Mesothelial cell of epicardium (in vitro differentiated cells): ENCODE measurements at places on chromosomes 13 and 19. TPM values are rescaled to one million over a fixed set of nuclear protein-coding genes. Genes with fewer than 3 reads are reported as not detected.

DNA sequence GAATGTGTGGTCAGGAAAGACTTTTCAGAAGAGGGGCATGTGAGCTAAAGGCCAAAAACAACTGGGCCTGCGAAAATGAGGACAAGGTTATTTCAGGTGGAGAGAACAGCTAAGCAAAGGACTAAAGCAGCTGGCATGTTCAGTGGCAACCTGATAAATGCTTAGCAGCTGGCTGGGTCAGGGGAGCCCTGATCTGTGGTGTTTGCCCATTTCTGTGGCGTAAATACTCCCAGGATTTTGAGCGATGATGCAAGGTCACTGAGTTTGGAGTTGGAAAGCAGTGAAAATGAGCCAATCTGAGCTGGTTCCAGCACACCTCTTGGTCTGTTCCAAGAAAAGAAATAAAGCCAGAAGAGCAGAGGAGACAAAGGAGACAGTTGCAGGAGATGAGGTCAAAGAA is 704.3 kb downstream of the UQCRFS1 start:
- H3K4me1 ChIP-seq = no peaks in the 10 kb centered on the region
- no peak for DNase-seq
- no peak overlapping the region for H3K4me3 ChIP-seq

The PLIN4 gene
- total RNA-seq = 0.25 to 0.29 TPM (median 0.29 TPM) in 3 replicates

The FAM216B gene
- total RNA-seq = not detected in 3 replicates

DNA sequence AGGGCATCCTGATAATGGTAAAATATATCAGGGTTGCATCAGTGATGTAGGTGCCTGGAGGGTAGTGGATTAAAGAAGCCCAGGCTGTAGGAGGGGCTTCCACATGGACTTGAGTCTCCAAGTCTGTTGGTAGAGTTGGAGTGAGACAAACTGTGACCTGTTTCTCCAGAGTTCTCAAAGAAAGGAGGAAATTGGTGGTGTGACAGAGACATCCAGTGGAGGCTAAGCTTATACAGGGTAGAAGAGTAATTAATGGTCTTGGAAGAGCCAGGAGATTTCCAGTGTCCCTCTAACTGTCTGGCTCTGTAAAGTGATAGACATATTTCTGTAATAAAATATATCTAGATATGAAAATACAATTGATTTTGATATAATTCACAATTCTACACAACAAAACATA is 61.1 kb downstream of the GPC5 start:
- no peak overlapping the region for H3K4me3 ChIP-seq
- DNase-seq = no peak
- H3K27me3 ChIP-seq = peaks cover 16% of the 10 kb centered on the region
- no peak overlapping the region for H3K27ac ChIP-seq

GRCh38 chr19:36054733-36055686 is at the start of gene WDR62:
TSS of gene WDR62 (plus strand) at chr19:36054897. CDS start at chr19:36054972, 75 bp downstream.
- peak; percentile 98 for DNase-seq
- peaks cover 2% of the 10 kb centered on the region for H3K36me3 ChIP-seq
- H3K4me3 ChIP-seq = peak within 1 kb of the TSS; percentile 95

- H3K4me3 ChIP-seq = no peak overlapping the region
- H3K27ac ChIP-seq = no peak overlapping the region
- H3K4me1 ChIP-seq = peaks cover 30% of the 10 kb centered on the region
- peaks cover 14% of the 10 kb centered on the region for H3K36me3 ChIP-seq
These were observed 702.9 kb upstream of the PCDH9 start for GRCh38 chr13:67932991-67933390.

GRCh38 chr13:28012896-28013295 is 24.4 kb upstream of the URAD start:
- DNase-seq = no peak
- peaks cover 2% of the 10 kb centered on the region for H3K4me1 ChIP-seq
- H3K4me3 ChIP-seq = no peak overlapping the region
- no peak overlapping the region for H3K27ac ChIP-seq

DNA sequence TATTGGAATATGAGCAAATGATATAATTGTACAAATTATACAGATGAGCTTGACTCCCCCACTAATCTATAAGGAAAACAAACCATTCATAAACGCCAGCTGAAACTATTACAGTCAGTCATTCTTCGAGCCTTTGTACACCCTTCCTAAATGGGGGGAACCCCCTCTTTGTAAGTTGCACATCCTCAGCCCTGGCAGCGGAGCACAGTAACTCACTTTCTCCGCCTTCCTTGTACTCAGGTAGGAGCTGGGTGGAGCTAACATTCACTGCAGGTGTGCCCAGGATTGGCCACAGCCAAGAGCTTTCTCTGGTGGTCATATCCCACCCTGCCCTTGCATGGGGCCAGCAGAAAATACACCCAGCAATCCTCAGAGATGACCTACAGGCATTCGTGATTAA is 28.6 kb downstream of the PIN1 start:
- H3K4me1 ChIP-seq = no peaks in the 10 kb centered on the region
- H3K27ac ChIP-seq = no peak overlapping the region
- no peak for DNase-seq
- H3K36me3 ChIP-seq = peaks cover 7% of the 10 kb centered on the region
- no peak overlapping the region for H3K4me3 ChIP-seq

GRCh38 chr13:111129465-111130115 is 14.5 kb downstream of the ARHGEF7 start:
- H3K36me3 ChIP-seq = no peaks in the 10 kb centered on the region
- H3K4me1 ChIP-seq = peaks cover 25% of the 10 kb centered on the region
- H3K27ac ChIP-seq = no peak overlapping the region
- no peak for DNase-seq

GRCh38 chr13:78265098-78265497 is 338.3 kb downstream of the POU4F1 start:
- H3K4me1 ChIP-seq = no peaks in the 10 kb centered on the region
- no peak overlapping the region for H3K4me3 ChIP-seq
- no peak overlapping the region for H3K27ac ChIP-seq
- H3K27me3 ChIP-seq = no peaks in the 10 kb centered on the region
- no peak for DNase-seq

GRCh38 chr13:48401480-48401879 is 11.4 kb downstream of the LPAR6 start:
- no peak for DNase-seq
- peaks cover 82% of the 10 kb centered on the region for H3K4me1 ChIP-seq
- H3K27ac ChIP-seq = peak overlapping the region; percentile 95
- no peaks in the 10 kb centered on the region for H3K27me3 ChIP-seq

The KLF1 gene
- 0.13 TPM in 1 of 3 replicates, not detected in the others for total RNA-seq

- H3K27me3 ChIP-seq = peaks cover 66% of the 10 kb centered on the region
- no peak overlapping the region for H3K4me3 ChIP-seq
- DNase-seq = no peak
These were observed 6.6 kb downstream of the EPS8L1 start for GRCh38 chr19:55082020-55082851.

The KIR3DL1 gene
- not detected in 3 replicates for total RNA-seq

The WTIP gene
- total RNA-seq = 42.3 to 45.9 TPM (median 42.5 TPM) in 3 replicates

DNA sequence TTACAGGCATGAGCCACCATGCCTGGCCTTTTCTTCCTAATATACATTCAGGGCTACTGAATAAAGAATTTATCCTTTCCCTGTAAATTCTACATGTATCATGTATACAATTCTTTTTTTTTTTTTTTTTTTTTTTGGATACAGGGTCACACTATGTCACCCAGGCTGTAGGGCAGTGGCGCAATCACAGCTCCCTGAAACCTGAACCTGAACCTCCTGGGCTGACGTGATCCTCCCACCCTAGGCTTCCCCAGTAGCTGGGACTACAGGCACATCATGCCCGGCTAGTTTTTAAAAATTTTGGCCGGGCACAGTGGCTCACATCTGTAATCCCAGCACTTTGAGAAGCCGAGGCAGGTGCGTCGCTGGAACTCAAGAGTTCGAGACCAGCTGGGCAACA is 6.5 kb upstream of the SLC44A2 start:
- H3K36me3 ChIP-seq = peaks cover 6% of the 10 kb centered on the region
- DNase-seq = no peak
- no peak overlapping the region for H3K4me3 ChIP-seq

The PNMA8B gene
- total RNA-seq = 3.0 to 3.2 TPM (median 3.1 TPM) in 3 replicates

- H3K4me1 ChIP-seq = peaks cover 4% of the 10 kb centered on the region
- DNase-seq = no peak
- no peak overlapping the region for H3K4me3 ChIP-seq
- no peaks in the 10 kb centered on the region for H3K36me3 ChIP-seq
These were observed 1.3 kb upstream of the C1QTNF9 start for GRCh38 chr13:24308068-24308445.

The ZNF649 gene
- total RNA-seq = 28.4 to 31.8 TPM (median 30.7 TPM) in 3 replicates

The WDR87 gene
- 0.16 TPM in 1 of 3 replicates, not detected in the others for total RNA-seq

GRCh38 chr19:51815043-51815442 is 20.1 kb downstream of the FPR3 start:
- no peak for DNase-seq
- H3K4me3 ChIP-seq = no peak overlapping the region
- no peaks in the 10 kb centered on the region for H3K4me1 ChIP-seq

- H3K27me3 ChIP-seq = no peaks in the 10 kb centered on the region
- no peak for DNase-seq
- no peak overlapping the region for H3K4me3 ChIP-seq
- H3K36me3 ChIP-seq = peaks cover 95% of the 10 kb centered on the region
These were observed 20.6 kb downstream of the ZNF558 start for GRCh38 chr19:8811315-8812172.

GRCh38 chr13:96000069-96000468 is 53.1 kb downstream of the UGGT2 start:
- H3K27me3 ChIP-seq = no peaks in the 10 kb centered on the region
- no peak for DNase-seq

- DNase-seq = no peak
- no peak overlapping the region for H3K4me3 ChIP-seq
- H3K4me1 ChIP-seq = peaks cover 3% of the 10 kb centered on the region
- no peaks in the 10 kb centered on the region for H3K27me3 ChIP-seq
These were observed 1080.6 kb downstream of the PCDH17 start for GRCh38 chr13:58712191-58712590.

The SGTA gene
- total RNA-seq = 58.2 to 64.0 TPM (median 61.3 TPM) in 3 replicates

DNA sequence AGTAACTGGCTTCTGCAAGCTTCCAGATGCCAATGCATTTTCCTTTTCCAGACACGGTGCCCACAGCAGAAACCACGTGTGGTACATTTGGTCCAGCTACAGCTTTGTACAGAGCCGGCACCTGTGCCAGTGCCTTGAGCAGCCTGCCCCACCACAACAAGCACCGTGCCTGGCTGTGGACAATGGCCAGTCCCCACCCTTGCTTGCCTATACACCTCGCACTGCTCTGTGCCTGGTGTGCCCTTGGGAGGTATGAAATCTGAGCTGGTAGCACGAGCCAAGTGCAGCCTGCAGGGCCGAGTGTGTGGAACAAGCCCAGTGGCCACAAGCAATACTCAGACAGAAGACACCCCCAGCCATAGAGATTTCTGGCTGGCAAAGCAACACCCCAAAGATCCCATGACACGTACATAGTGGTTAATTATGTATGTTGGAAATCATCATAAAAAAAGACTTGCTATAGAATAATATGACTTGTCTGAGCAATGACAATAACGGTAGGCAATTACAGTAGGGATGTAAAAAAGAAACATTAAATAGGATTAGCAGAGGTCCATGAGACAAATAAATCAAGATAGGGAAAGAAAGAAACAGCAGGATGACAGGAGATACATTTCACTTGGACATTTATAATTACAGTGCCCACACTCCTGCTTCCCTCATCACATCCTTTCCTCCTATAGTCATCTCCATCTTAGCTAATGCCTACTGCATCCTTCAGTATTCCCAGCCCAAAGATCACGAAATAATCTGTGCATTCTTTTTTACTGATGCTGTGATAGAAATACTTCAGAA is 1399.5 kb downstream of the PCDH9 start:
- H3K36me3 ChIP-seq = no peaks in the 10 kb centered on the region
- no peak overlapping the region for H3K27ac ChIP-seq
- no peaks in the 10 kb centered on the region for H3K27me3 ChIP-seq

- no peaks in the 10 kb centered on the region for H3K36me3 ChIP-seq
- H3K4me1 ChIP-seq = peaks cover 6% of the 10 kb centered on the region
- H3K27ac ChIP-seq = no peak overlapping the region
- no peak for DNase-seq
These were observed 15.0 kb upstream of the ALOX5AP start for GRCh38 chr13:30720172-30720869.

The NR2C2AP gene
- 9.4 to 11.8 TPM (median 10.1 TPM) in 3 replicates for total RNA-seq

DNA sequence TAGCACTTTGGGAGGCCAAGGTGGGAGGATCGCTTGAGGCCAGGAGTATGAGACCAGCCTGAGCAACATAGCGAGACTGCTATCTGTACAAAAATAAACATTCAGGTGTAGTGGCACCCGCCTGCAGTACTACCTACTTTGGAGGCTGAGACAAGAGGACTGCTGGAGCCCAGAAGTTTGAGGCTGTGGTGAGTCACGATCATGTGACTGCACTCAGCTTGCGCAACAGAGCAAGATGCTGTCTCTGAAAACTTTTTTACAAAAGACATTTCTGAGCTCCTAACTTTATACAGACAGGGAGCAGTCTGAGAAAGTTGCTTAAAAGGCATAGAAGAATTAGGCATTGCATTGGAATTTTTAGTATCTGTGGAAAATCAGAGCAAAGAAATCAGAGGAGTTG is 10.4 kb upstream of the TBC1D4 start:
- no peak overlapping the region for H3K4me3 ChIP-seq
- no peak overlapping the region for H3K27ac ChIP-seq
- H3K4me1 ChIP-seq = no peaks in the 10 kb centered on the region

GRCh38 chr19:51108805-51109146 is 567 bp upstream of the CTU1 start:
- peaks cover 6% of the 10 kb centered on the region for H3K27me3 ChIP-seq
- H3K4me3 ChIP-seq = peak overlapping the region; percentile 89
- peaks cover 4% of the 10 kb centered on the region for H3K36me3 ChIP-seq
- peaks cover 15% of the 10 kb centered on the region for H3K4me1 ChIP-seq
- H3K27ac ChIP-seq = peak overlapping the region; percentile 94

DNA sequence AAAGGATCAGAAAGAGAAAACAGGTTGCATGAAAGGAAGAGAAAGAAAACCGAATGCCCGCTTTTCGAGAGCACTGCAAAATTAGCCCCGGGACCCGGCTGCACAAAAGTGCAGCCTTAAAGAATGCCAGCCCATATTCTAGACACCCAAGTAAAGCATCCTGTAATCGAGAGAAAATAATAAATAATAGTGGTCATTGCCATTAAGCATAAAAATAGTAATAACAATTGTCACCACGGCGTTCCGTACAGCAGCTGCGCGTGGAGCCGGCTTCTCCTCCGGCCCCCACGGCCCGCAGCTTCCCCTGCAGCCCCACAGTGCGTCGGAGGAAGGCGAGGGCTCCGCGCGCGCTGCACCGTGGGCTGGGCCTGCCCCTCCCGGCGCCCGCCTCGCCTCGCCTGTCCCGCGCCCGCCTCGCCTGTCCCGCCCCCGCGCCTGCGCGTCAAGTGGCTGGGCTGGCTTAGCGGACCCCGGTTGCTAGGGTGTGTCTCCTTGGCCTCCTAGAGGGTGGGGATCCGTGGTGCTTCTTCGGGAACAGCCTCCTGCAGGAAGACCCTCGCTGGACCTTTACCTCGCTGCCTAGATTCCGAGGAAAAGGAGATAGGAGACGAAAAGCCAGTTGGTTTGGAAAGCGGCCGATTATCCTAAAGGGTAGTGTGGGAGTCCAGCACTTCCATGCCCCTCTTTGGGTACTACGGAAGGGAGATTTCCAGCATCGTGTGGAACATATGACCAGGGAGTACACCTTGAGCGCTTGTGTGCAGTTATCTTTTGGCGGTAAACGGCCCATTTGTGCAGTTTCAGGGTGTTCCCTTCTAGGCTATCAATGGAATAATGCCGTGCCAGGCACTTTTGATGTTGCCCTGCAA is at the start of gene LRRC63:
TSS of gene LRRC63 (plus strand) at position 446 of the 869 bp plus-strand sequence. CDS start 1,107 bp downstream, outside the sequence.
- peak; percentile 68 for DNase-seq
- H3K36me3 ChIP-seq = peaks cover 5% of the 10 kb centered on the region
- H3K4me1 ChIP-seq = peaks cover 30% of the 10 kb centered on the region
- peak within 1 kb of the TSS; percentile 79 for H3K4me3 ChIP-seq

- H3K4me1 ChIP-seq = no peaks in the 10 kb centered on the region
- no peak overlapping the region for H3K4me3 ChIP-seq
- peaks cover 5% of the 10 kb centered on the region for H3K27me3 ChIP-seq
These were observed 2.4 kb downstream of the SIGLECL1 start for GRCh38 chr19:51253088-51253806.

The TEKTIP1 gene
- 2.3 to 3.5 TPM (median 2.6 TPM) in 3 replicates for total RNA-seq

GRCh38 chr13:44051918-44052675 is 172.4 kb downstream of the LACC1 start:
- H3K27me3 ChIP-seq = peaks cover 7% of the 10 kb centered on the region
- H3K4me1 ChIP-seq = peaks cover 29% of the 10 kb centered on the region
- H3K36me3 ChIP-seq = no peaks in the 10 kb centered on the region
- no peak overlapping the region for H3K4me3 ChIP-seq
- DNase-seq = no peak
